Aorta (tissue), 5 donors: ENCODE measurements at places on chromosomes 5 and 9.

- no peaks in the 10 kb centered on the region for H3K4me1 ChIP-seq
- DNase-seq, result no peak
- no peak overlapping the region for H3K27ac ChIP-seq
- no peak overlapping the region for H3K4me3 ChIP-seq
- H3K27me3 ChIP-seq, result no peaks in the 10 kb centered on the region
Measured at GRCh38 chr5:37751227-37751626, 88.6 kb downstream of the GDNF start.

DNA sequence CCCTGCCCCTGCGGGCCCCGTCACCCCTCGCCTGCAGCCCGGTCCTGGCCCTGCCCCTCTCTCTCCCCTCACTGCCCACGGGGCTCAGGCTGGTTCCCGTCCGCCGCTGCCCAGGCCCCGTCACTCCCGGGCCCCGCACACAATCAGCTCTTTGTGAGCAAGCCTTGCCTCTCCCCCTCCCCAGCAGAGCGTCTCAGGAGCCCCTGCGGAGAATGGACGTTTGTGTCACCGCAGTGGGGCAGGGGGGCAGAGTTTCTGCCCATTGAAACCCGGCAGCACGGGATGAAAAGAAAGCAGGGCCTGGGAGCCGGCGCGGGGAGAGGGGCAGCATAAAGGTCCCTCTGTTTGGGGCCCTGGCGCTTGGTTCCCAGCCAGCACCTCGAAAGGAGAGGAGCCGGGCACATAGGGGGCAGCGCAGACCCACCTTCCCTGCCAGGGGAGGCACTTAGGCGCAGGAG lies 13.5 kb upstream of the NUP214 start:
- H3K4me3 ChIP-seq, result no peak overlapping the region
- peak; percentile 53 for DNase-seq
- no peaks in the 10 kb centered on the region for H3K4me1 ChIP-seq
- H3K27ac ChIP-seq, result no peak overlapping the region
- no peaks in the 10 kb centered on the region for H3K36me3 ChIP-seq

DNA sequence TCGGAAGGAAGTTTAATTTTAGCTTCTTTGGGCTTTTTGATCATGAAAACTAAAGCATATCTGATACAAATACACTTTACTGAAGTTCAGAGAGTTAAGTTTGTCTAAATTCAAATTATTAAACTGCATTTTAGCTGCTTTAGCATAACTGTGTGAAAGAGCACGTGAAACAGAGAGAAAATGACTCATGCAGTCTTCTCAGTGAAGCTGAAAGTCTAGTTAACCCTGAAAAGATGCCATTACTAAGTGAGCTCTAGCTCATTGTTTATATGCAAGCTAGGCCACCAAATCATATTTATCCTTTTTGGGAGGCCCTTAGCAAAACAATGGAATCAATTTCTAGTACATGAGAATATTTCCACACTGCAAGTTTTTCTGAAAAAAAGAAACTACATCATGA lies 27.6 kb downstream of the TPD52L3 start:
- no peaks in the 10 kb centered on the region for H3K36me3 ChIP-seq
- H3K4me1 ChIP-seq, result no peaks in the 10 kb centered on the region
- DNase-seq, result no peak
- H3K27me3 ChIP-seq, result no peaks in the 10 kb centered on the region
- H3K27ac ChIP-seq, result no peak overlapping the region

- DNase-seq, result no peak
- no peak overlapping the region for H3K4me3 ChIP-seq
- H3K4me1 ChIP-seq, result no peaks in the 10 kb centered on the region
- no peaks in the 10 kb centered on the region for H3K27me3 ChIP-seq
Measured at GRCh38 chr9:269081-269711, 54.5 kb downstream of the DOCK8 start.

DNA sequence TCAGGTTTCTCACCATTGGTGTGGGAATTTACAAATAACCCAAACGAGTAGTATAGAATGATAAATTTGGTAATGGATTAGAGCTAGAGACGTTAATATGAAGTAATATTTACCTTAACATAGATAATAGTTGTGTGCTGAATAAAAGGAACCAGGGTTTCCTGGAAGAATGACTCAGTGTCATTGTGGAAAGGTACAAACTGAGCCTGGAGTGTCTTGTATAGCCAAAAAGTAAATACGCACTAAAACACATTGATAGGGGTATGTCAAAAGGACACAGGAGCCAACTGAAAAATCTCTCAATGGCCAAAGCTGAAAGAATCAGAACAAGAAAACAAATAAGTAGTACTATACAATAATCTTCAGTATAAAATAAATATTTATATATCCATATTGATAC lies 363.5 kb downstream of the SLCO4C1 start:
- no peaks in the 10 kb centered on the region for H3K36me3 ChIP-seq
- DNase-seq, result no peak
- H3K4me1 ChIP-seq, result no peaks in the 10 kb centered on the region
- no peaks in the 10 kb centered on the region for H3K27me3 ChIP-seq

GRCh38 chr9:130117376-130117775 lies 54.8 kb upstream of the NCS1 start:
- H3K4me1 ChIP-seq, result no peaks in the 10 kb centered on the region
- DNase-seq, result no peak
- no peaks in the 10 kb centered on the region for H3K36me3 ChIP-seq

- H3K4me1 ChIP-seq, result no peaks in the 10 kb centered on the region
- no peak for DNase-seq
- H3K27me3 ChIP-seq, result no peaks in the 10 kb centered on the region
Measured at GRCh38 chr9:135716045-135716444, 14.1 kb downstream of the KCNT1 start.

- DNase-seq, result no peak
- no peak overlapping the region for H3K4me3 ChIP-seq
- H3K4me1 ChIP-seq, result no peaks in the 10 kb centered on the region
- H3K27ac ChIP-seq, result peak overlapping the region; percentile 92
Measured at GRCh38 chr9:120949290-120949689, 22.7 kb upstream of the TRAF1 start.

DNA sequence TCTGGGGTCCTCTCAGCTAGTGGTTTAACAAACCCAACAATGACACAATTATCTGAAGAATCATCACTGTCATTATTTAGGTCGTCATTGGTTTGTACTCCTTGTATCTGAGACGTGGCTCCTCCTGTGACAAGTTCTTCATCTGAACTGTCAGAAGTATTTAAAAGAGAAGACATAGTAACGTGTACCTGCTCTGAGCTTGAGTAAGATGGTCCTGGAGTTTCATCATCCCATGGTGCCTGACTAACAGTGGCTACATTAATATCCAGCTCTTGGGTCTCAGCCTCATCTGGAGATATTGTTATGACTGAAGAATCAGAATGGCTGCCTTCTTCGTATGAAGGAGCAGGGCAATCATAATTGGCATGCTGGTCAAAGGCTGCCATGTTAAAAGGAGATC lies 9.1 kb upstream of the SMIM27 start:
- no peaks in the 10 kb centered on the region for H3K4me1 ChIP-seq
- H3K27ac ChIP-seq, result no peak overlapping the region
- H3K27me3 ChIP-seq, result no peaks in the 10 kb centered on the region
- no peak for DNase-seq

GRCh38 chr5:69257577-69257976 lies 22.9 kb downstream of the CDK7 start:
- peaks cover 2% of the 10 kb centered on the region for H3K36me3 ChIP-seq
- no peak overlapping the region for H3K27ac ChIP-seq
- H3K4me3 ChIP-seq, result no peak overlapping the region
- H3K27me3 ChIP-seq, result no peaks in the 10 kb centered on the region
- H3K4me1 ChIP-seq, result no peaks in the 10 kb centered on the region
- DNase-seq, result no peak

GRCh38 chr5:82074950-82075349 lies 103.1 kb downstream of the ATG10 start:
- no peak overlapping the region for H3K27ac ChIP-seq
- no peak for DNase-seq
- H3K4me1 ChIP-seq, result peaks cover 1% of the 10 kb centered on the region
- no peaks in the 10 kb centered on the region for H3K36me3 ChIP-seq

DNA sequence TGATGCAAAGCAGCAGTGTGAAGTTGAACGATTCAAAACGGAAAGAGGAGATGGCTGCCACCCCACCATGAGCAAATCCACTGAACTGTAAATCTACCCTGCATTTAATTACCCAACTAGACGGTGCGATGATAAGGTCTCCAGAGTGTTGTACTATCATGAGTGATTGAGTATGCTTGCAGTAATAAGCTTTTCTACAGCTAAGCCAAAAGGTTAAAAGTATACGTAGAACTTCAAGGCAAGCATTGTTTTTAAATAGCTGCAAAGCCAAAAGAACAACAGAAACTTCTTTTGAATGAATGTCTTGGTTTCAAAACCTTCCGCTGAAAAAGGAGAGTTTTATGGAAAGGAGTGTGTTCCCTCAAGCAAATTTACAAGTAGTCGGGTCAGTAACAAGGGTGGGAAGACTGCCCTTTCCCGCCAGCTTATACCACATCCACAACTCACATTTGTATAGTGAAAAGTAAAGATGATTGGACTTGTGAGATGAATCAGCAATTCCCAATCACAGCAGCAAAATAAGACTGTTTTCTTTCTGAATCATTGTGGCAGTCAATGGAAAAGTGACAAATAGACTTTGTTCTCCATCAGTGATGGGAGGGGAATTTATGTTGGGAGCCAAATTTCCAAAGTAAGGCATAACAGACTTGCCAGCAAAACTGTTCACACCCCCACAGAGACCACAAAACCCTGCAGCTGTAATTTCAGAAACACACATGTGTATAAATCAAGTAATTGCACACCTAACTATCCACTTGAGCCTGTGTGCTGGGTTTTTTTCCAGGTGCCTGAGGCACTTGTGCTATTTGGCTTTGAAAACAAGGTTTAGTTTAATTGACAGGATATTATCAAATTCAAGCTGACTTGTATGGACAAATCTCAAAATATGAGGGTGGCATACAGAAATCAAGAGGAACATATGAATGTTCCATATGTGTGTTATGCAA lies 407.7 kb upstream of the GRAMD2B start:
- no peak for DNase-seq
- no peak overlapping the region for H3K27ac ChIP-seq
- no peaks in the 10 kb centered on the region for H3K27me3 ChIP-seq

DNA sequence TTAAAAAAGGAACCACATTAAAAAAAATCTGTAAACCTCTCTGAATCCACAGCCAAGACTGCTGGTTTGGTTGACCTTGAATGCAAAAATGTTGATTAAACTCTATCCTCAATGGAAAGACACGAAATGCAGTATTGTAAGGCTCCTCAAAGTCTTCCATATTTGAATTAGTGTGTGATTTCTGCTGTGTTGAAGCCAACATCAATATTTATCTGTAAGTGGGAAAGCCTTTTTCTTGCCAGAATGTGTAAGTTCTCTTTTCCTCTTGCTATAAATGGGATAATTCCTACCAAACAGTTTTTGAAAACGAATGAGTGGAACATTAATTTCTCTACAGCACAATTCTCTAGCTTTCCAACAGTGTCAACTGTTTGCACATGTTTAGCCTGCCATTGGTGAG lies 422.1 kb upstream of the TNC start:
- no peaks in the 10 kb centered on the region for H3K4me1 ChIP-seq
- DNase-seq, result no peak
- no peaks in the 10 kb centered on the region for H3K27me3 ChIP-seq
- no peaks in the 10 kb centered on the region for H3K36me3 ChIP-seq
- no peak overlapping the region for H3K27ac ChIP-seq

- H3K4me1 ChIP-seq, result no peaks in the 10 kb centered on the region
- H3K36me3 ChIP-seq, result no peaks in the 10 kb centered on the region
- no peak for DNase-seq
- no peaks in the 10 kb centered on the region for H3K27me3 ChIP-seq
Measured at GRCh38 chr9:37983381-37984067, 79.6 kb upstream of the SLC25A51 start.

GRCh38 chr5:6328173-6328572 lies 50.2 kb downstream of the MED10 start:
- no peaks in the 10 kb centered on the region for H3K4me1 ChIP-seq
- no peak for DNase-seq
- H3K27me3 ChIP-seq, result no peaks in the 10 kb centered on the region
- no peaks in the 10 kb centered on the region for H3K36me3 ChIP-seq

DNA sequence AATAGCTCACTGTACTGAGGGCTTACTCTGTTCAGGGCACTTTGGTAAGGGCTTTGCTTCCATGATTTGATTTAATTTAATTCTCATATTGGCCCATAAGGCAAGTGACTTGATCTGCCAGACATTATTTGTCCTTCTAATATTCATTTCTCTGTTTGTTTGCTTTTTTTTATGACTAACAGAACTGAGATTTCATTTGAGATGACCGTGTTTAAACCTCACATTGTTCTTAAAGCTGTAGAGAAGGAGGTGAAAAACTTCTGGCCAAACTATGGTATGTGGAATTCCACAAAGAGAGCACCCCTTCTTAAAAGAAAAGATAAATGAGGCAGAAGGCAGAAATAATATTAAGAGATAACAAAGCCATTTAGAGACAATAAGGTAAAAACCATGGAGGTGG lies 775.6 kb upstream of the ACO1 start:
- H3K27ac ChIP-seq, result no peak overlapping the region
- DNase-seq, result no peak
- H3K4me3 ChIP-seq, result no peak overlapping the region

- H3K36me3 ChIP-seq, result no peaks in the 10 kb centered on the region
- H3K4me1 ChIP-seq, result peaks cover 4% of the 10 kb centered on the region
- no peaks in the 10 kb centered on the region for H3K27me3 ChIP-seq
- H3K4me3 ChIP-seq, result no peak overlapping the region
Measured at GRCh38 chr9:14373336-14373666, 59.4 kb upstream of the NFIB start.

- H3K4me1 ChIP-seq, result no peaks in the 10 kb centered on the region
- H3K27ac ChIP-seq, result no peak overlapping the region
- no peaks in the 10 kb centered on the region for H3K36me3 ChIP-seq
Measured at GRCh38 chr9:121721058-121721350, 69.6 kb downstream of the DAB2IP start.

GRCh38 chr9:137406876-137407589 lies 15.9 kb downstream of the EXD3 start:
- H3K27ac ChIP-seq, result no peak overlapping the region
- H3K4me3 ChIP-seq, result no peak overlapping the region
- no peaks in the 10 kb centered on the region for H3K27me3 ChIP-seq
- peak; percentile 81 for DNase-seq
- H3K36me3 ChIP-seq, result no peaks in the 10 kb centered on the region
- no peaks in the 10 kb centered on the region for H3K4me1 ChIP-seq

- H3K4me3 ChIP-seq, result no peak overlapping the region
- H3K27me3 ChIP-seq, result no peaks in the 10 kb centered on the region
- no peak overlapping the region for H3K27ac ChIP-seq
- DNase-seq, result no peak
- no peaks in the 10 kb centered on the region for H3K4me1 ChIP-seq
Measured at GRCh38 chr5:68331192-68332079, 115.9 kb downstream of the PIK3R1 start.

- no peak for DNase-seq
- H3K27me3 ChIP-seq, result no peaks in the 10 kb centered on the region
- H3K27ac ChIP-seq, result no peak overlapping the region
- H3K36me3 ChIP-seq, result no peaks in the 10 kb centered on the region
Measured at GRCh38 chr5:180303226-180304015, 11.5 kb upstream of the MAPK9 start.

- no peak for DNase-seq
- H3K4me3 ChIP-seq, result no peak overlapping the region
- H3K4me1 ChIP-seq, result no peaks in the 10 kb centered on the region
Measured at GRCh38 chr9:6955251-6955921, 197.6 kb downstream of the KDM4C start.
